ENCODE measurements at places on chromosomes 5 and 9.
A peak's percentile ranks its signal among the peaks of the same experiment; 100 is the strongest.

DNA sequence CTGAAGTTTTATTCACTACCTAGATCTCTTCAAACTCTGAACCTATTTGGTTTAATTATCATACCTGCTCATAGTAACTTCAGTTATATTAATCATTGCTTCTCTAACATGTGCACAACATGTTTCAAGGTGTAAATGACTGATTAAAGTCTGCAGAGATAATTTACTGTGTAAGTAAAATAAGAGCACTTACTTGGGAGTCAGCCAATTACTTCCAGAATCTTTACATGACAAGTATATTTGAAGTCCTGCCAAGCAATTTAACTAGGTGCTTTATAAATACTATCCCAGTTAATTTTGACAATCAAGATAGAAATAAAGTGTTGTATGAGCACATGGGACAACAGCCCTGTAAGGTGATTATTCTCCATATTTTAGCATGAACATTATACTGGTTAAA lies 109.9 kb downstream of the RFX3 start:
- no peak for DNase-seq

- DNase-seq, result no peak
These were observed 4.1 kb upstream of the PRDM6 start for GRCh38 chr5:123084730-123085605.

- no peak for DNase-seq
These were observed 16.0 kb upstream of the TMEM171 start for GRCh38 chr5:73104326-73104725.

- no peak for DNase-seq
These were observed 419.7 kb downstream of the CHSY3 start for GRCh38 chr5:130323804-130324454.

GRCh38 chr5:72141440-72142355 lies 34.4 kb downstream of the MAP1B start:
- DNase-seq, result no peak

- DNase-seq, result peak; percentile 93
These were observed at the start of gene KCNN2 for GRCh38 chr5:114361724-114362196. Gene KCNN2, plus strand, starts transcription at chr5:114362070. Its CDS starts 70 bp downstream, at chr5:114362140.

DNA sequence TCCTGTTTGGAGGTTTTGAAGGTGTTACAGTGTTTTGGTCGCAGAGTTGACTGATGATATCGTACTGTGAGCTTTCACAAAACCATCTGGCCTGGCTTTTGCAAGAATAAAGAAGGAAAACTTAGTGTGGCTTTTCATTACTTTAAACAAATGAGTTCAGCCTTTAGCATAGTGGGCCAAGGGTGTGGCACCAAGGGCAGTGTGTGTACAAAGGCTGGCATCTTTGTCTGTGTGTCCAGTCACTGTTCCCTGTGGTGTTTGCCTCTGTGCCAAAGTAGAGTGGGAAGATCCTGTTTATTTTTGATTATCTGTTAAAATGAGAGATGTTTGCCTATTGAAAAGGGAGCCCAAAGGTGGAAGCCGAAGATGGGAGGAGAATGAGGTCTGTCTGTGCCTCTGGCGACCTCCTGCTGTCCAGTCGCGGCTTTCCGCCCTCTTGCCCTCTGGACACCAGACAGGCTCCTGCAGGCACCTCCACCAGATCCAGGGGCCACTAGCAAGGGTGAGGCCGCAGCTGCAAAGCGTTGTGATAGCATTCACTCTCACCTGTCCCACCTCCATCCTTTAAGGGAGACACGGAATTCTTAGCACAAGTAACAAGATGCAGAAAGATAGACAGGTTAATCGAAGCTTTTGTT lies 113.7 kb downstream of the TRIO start:
- DNase-seq, result no peak

GRCh38 chr5:117220730-117221129 lies 646.1 kb upstream of the SEMA6A start:
- DNase-seq, result no peak

DNA sequence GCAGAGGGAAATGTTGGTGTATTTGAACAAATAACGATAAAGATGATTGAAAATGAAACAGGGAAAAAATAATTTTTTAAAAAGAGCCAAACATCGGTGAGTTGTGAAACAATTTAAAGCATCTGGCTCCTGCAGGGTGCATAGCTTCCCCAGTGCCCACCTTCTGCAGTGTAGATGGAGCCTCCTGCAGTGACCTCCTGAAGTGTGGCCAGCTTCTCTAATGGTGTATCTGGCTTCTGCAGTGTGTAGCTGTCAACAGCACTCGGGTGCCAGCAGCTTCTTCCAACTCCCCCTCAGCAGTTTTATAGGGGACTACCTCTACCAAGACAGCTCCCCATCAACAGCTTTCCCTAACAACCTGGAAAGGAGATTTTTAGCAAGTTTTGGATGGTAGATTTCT lies 279.4 kb upstream of the SEMA6A start:
- no peak for DNase-seq

DNA sequence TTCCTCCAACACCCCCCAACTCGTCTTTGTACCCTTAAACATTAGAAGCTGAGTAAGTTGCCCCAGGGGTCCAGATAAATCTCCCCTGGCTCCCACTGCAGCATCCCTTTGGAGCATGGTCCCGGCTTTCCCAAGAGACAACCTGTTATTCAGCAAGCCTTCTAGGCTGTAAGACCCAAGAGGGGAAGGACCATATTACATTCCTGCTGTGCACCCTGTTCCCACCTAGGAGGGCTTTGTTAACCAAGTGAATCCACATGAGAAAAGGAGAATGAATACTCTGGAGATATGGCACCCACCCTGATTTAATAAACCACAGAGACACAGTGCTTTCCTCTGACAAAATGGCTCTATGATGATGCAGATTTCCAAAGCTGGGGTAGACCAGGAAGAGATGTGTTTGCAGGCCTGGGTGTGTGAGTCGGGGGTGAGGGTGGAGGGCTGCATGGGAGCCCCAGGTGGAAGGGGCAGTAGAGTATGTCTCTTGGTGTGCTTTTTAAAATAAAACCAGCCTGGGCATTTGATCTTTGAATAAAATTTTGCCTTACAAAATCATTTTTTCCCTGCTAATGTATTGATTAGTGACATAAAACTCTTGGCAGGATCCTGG lies 325.2 kb downstream of the DRD1 start:
- DNase-seq, result no peak

GRCh38 chr9:28598408-28598807 lies 1025.1 kb upstream of the C9orf72 start:
- DNase-seq, result no peak

- DNase-seq, result no peak
These were observed 31.0 kb upstream of the SLC1A3 start for GRCh38 chr5:36575361-36575781.

DNA sequence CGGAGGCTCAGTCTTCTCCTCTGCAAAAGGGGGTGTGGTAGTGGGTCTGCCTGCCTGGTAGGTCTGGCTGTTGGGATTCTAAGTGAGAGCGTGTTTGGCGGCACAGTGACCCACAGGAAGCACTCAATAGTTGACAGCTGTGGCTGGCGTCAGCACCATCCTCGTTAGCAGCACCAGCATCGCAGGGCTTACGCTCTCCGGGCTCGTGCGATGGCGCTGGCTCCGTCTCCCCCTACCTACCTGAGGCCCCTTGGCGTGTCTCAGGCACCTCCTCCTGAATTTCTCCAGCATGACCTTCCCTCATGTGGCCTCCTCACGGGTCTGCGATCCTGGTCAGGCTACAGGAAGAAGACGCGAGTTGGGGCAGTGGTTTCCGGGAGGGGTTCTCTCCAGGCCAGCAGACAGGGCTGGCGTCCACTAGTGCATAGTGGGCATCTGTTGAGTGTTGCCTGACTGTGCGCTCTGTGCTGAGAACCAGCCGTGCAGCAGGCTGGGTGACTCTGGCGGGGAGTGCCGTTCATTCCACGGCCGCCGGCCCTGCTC lies 66.9 kb downstream of the HMCN2 start:
- no peak for DNase-seq

DNA sequence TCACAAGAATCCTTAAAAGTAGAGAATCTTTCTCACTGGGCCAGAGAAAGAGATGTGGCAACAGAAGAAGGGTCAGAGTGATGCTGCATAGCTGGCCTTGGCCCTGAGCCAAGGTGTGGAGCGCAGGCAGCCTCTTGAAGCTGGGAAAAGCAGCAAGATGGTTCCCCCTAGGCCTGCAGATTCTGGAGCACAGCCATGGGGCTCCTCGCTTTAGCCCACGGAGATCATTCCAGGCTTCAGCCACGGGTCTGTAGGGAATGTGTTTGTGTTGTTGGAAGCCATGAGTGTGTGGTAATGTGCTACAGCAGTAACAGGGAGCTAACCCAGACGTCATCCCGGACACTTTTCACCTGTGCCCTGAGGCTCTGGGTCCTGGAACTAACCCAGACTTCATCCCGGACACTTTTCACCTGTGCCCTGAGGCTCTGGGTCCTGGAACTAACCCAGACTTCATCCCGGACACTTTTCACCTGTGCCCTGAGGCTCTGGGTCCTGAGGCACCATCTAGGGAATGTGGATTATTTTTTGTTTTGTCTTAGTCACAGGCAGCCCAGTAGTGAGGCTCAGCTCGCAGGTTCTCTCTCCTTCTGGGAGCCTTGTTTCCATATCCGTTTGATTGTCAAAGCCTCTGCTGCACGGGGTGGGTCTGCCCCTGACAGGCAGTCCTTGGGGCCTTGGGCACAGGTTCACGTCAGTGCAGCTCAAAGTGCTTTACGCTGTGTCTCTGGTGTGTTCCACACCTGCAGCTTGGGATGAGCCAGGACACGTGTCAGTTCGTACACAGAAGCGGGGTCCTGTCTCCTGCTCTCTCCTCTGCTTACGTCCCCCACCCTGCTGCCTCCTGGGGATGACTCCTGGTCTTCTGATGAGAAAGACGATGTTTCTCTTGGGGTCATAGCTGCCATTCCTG lies 56.3 kb upstream of the EXOC3 start:
- no peak for DNase-seq

DNA sequence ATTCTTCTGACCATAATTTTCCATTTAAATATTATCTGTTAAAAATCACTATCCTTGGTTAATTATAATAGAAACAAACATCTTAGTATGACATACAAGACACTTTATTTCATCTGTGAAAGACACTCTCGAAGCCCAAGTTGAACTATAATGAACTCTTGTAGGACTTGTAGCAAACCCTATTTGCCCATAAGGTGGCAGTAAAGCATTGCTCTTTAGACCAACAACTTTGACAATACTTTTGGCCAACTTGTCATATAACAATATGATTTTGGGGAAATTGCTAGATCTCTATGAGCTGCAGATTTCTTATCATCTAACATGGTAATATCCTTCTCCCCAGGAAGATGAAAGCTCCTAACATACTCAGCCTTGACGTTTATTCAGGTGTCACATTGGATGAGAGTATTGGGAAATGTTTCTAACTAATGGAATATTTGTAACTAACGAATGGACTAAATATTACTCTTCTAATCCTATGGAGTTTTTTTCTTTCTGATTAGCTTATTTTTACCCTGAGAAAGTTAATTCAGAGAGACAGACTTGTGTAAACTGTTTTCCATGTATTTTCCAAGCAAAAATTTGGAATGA lies 11.0 kb downstream of the SPINK14 start:
- no peak for DNase-seq

GRCh38 chr5:22372376-22372775 lies 480.8 kb downstream of the CDH12 start:
- no peak for DNase-seq

DNA sequence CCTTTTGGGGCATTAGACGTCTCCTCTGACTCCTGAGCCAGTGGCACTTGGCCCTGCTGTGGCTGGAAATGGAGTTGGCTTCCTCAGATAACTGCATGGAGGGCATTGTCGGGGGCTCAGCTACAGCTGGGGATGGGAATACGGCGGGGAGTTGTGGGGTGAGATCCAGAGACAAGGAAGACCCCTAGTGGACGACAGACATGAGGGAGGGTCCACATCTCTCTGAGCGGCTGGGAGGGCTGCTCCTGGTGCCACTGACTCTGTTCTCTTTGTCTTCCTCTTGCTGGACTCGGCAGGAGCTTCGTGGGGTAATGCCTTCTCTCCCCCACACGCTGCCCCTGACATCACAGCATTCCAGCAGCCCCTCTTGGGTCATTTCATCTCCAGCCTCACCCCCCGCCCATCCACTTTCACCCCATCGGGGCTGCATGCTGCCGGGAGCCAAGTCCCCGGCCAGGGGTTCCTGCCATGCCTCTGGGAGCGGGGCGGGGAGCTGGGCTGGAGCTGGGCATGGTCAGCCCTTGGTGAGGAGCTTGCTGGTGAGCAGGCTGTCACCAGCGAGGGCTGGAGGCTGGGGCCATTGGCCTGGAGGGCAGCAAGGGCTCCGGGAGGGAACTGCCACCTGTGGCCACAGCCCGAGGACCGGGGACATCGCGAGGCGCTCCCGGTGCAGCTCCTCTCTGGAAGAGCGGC lies 172.3 kb downstream of the CACNA1B start:
- no peak for DNase-seq

DNA sequence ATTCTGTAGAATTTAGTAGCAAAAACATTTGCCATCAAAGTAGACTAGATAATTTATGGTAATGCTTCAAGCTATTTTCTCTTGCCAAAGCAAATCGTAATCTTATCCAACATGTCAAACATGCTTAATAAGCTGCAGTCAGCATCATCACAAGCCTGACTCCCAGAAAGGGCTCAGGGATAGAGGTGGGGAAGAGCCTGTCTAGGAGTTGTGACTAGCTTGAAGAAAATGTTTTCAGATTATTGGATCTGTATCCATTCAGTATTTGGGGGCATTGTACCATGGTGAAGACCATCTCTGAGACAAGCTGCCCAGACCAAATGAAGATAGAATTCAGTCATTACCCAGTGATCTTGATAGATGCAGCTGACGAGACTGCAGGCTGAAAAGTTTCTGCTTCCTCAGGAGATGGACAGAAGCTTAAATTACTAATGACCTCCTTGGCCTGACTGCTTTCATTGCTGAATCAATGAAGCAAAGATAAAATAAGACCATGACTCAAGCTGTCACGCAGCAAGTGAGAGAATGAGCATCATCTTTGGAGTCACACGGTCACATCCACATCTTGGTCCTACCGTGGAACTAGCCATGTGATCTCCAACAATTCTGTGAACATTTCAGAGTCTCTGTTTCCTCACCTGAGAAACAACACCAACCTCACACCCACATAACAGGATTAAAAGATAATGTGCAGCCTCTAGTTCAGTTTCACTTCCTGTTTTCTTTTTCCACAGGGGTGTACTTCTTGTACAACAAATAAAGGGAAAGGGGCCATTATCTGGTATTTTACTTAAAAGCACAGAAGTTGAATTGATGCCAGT lies 9.4 kb downstream of the ERAP2 start:
- DNase-seq, result no peak

GRCh38 chr9:127154390-127155191 lies 32.2 kb upstream of the ANGPTL2 start:
- no peak for DNase-seq

Measured in glutamatergic neuron (in vitro differentiated cells).